Activated naive CD8-positive, alpha-beta T cell treated with anti-CD3 and anti-CD28 coated beads, Interleukin-2, amount 50 U/mL, for 16 hours (primary cell): ENCODE measurements at places on chromosomes 3 and 15.

DNA sequence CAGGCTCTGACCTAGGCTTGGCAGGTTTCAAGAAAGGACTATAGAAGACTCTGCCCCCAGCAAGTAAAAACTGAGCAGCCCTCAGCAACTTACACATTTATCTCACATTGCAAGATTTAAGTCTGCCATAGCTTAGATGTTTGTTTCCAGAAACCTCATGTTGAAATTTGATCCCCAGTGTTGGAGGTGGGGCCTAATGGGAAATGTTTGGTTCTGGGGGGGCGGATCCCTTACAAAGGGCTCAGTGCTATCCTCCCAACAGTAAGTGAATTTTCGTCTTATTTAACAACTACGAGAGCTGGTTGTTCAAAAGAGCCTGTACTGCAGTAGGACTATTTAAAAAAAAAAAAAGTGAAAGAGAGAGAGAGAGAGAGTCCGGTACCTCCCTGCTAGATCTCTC, 125.2 kb upstream of the PROK2 start:
- DNase-seq, result no peak

DNA sequence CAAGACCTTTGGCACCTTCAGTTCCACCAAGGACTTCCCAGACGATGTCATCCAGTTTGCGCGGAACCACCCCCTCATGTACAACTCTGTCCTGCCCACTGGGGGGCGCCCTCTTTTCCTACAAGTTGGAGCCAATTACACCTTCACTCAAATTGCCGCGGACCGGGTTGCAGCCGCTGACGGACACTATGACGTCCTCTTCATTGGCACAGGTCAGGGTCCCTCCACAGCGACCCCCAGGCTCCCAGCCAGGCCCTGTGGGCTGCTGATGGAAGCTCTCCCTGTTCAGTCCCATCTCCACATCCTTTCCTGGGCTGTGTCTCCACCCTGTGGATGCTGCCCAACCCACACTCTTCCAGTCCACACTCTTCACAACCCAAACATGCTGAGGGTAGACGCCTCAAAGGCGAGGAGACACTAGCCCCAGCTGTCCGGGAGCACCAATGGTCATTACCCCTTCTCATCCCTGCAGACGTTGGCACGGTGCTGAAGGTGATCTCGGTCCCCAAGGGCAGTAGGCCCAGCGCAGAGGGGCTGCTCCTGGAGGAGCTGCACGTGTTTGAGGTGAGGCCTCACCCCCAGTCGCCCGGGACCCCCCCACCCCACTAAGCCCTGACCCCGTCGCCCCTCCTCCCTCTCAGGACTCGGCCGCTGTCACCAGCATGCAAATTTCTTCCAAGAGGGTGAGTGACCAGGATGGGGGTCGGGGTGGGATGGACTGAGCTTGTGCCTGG, 4.3 kb upstream of the LSMEM2 start:
- DNase-seq, result peak; percentile 53

GRCh38 chr3:106577241-106577640, 708.4 kb upstream of the CBLB start:
- DNase-seq, result no peak

DNA sequence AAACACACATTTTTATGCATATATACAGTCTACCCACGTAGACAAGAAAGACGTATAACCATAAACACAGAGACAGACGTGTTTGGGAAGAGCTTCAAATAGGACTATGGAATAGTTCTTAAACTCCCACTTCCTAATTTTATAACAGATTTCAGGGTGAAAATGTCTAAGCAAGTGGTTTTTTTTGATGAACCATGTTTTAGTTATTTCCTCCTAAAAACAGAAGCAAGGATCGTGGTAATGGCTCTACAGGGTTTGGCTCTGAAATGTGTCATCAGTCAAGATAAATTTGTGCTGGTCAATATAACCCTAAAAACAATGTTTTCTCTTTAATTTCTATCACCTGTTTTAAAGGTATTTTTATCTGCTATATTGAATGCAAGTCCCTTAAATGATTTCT, 58.2 kb downstream of the FMN1 start:
- DNase-seq, result no peak

DNA sequence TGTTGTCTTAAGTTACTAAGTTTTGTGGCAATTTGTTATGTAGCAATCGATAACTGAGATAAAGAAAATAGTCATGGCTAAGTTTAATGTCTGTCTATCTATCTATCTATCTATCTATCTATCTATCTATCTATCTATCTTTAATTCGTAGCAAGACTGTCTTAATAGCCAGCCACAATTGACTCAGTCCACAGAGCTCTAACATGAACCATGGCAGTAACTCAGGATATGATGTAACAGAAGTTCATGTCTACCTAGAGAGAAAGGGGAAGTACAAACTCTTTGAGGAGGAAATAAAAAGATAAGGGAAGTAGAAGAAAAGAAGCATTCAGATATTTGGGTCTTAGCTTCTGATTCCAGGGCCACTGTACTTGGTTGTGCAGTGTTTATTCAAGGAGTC, 61.5 kb upstream of the FNDC3B start:
- DNase-seq, result no peak

DNA sequence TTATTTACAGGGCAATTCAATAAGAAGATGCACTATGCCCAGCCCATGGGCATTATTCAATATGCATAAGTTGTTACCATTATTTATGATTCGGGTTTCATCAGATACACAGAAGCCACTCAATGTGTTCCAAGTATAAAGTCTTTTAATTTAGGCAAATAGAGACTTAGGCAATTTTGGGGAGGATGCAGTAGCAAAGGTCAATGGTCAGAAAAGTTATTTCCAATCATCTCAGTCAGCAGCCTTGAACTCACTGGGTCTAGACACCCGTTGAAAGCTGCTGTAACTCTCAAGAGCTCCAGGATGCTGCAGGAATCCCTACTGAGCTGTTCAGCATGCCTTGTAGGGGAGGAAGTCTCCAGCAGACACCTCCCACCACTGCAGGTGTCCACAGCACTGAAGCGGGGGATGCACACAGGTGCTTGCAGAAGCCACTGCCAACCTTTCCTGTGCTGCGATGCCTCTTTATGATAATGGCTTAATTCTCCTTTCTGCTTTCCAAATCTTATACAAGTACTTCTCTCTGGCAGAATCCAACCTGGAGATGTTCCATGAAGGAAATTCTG, 155.0 kb upstream of the SUCLG2 start:
- DNase-seq, result no peak

- no peak for DNase-seq
Observed at GRCh38 chr3:67018789-67019526, 20.9 kb downstream of the KBTBD8 start.

DNA sequence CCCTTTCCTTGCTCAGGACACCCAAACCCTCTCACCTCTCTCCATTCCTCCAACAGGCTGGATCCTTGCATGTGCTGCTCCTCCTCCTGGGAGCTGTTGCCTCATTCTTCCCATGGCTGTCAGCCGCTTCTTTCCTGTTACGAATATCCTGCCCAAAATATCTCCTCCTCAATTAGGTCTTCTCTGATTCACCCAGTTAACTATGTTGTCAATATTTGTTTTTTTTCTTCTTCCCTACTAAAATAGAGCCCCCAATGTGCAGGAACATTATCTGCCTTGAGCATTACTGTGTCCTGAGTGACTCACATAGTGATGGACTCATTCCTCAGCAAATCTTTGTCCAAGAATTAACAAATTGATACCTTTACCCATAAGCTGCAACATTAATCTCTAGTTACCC, 357.2 kb downstream of the CLSTN2 start:
- DNase-seq, result no peak

- no peak for DNase-seq
Observed at GRCh38 chr3:108297647-108298046, 1.3 kb downstream of the HHLA2 start.

DNA sequence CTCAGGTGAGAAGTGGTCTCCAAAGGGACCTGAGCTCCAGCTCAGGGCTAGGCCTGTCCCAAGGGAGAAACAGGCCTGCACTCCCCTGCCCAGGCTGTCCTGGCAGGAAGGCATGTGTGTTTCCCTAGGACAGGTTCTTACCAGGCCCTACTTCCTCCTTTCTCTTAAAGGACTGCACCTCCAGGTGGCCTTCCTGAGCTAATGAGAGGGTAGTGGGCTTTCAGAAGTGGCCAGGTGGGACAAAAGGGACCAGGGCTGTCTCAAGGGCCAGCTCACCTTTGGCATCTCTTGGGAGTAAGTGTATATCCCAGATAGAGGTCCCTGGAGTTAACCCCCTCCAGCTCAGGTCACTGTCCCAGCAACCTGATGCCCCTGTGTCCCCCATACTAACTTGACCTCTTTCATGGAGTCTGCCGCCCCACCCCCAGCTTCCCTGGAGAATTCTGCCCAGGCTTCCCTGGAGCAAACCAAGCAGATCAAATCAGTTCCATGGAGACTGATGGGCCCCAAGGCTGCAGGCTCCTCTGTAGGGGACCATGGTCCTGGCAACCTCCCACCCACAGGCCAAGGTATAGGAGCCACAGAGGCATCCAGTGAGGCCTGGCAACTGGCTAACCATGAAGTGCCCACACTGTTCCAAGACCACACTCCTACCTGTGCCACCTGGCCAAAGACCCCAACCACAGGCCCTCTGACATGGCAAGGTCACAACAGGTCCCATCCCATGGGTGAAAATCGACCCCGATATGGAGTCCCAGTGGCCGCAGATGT, 67.6 kb downstream of the ZNF445 start:
- DNase-seq, result no peak

DNA sequence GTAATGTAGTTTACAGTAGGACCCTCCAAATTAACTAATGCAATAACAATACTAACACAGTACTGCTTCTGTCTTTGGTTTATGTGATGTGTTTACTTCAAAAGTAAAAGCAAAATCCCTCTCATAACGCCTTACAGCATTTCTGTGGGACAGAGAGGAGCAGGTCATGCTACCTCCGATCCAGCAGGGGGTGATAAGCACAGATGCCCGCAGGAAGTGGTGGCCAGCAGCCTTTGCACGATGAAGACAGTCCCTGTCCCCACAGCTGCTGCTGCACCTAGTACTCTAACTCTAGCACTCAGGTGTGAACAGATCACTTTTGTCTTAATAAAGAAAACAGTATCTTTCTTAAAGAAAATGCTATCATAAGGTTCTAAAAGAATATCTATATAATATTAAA, 38.3 kb downstream of the ANO10 start:
- DNase-seq, result no peak

GRCh38 chr3:118889691-118890090, 145.0 kb downstream of the IGSF11 start:
- DNase-seq, result no peak

DNA sequence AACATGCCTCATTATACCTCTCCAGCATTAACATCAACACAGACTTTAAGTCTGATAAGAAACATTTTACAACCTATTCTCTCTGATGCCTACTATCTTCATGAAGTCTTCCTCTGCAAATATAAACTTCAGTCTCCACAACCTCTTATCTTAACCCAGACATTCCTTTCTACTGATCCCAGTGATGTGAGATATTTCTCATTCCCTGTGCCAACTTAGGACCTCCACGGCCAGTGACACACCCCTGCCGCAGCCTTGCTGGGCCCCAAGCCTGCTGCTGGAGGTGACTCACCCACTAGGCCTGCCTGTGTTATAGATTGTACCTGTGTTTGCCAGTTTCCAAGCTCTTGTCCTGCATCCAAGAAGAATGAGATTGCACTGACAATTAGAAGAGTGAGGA, 734.5 kb upstream of the CADM2 start:
- no peak for DNase-seq

DNA sequence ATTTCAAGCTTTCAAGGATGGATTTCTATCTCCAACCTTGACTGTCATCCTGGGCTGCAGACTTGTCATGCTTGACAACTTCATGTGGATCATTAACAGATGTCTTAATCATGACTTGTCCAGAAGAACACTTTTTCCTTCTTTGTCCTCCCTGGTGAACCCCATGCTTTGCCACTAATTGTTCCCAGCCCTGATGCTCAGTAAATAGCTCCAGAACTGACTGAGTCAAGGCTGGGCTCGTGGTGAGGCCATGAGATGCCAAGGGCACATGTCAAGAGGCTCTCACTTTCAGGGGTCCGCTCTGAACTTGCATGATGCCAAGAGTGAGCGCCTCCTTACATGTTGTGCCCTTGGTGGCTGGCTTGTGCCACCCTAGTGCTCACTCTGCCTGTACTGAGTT, 48.9 kb upstream of the KY start:
- no peak for DNase-seq

DNA sequence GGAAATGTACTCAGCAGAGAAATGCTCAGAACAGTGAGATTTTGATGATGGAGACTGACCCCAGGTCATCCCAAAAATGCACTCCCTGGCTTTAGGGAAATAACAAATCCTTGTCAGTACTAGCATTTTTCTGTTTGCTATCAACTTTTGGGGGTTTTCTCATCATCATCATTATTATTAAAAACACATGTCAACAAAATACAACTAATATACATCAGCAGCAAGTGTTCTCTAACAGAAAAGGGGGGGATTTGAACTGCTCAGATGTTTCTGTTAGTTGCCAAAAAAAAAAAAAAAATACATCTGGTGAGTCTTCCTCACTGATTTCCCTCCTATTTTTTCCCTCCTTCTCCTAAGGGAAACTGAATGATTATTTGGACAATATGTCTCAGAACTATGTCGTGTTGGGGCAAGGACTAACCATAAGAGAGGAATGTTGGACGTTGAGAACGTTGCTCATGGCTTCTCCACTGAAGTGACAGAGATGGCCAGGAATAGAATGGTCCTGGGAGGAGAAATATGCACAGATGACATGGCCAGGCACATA, 230.0 kb upstream of the MCTP2 start:
- DNase-seq, result no peak

DNA sequence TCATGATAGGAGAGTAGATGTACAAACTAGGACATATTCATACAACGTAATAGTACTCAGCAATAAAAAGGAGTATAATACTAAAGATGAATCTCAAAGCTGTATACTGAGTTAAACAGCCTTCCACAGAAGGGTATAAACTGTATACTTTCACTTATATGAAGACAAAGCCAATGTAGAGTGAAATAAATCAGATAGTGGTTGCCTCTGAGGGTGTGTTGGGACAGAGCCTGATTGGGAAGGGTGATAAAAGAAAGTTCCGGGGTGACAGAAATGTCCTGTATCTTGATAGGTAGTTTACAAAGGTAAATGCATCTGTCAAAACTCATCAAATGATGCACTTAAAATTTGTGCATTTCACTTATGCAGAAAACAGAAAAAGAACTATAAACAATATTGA, 122.5 kb downstream of the ADAM10 start:
- no peak for DNase-seq

DNA sequence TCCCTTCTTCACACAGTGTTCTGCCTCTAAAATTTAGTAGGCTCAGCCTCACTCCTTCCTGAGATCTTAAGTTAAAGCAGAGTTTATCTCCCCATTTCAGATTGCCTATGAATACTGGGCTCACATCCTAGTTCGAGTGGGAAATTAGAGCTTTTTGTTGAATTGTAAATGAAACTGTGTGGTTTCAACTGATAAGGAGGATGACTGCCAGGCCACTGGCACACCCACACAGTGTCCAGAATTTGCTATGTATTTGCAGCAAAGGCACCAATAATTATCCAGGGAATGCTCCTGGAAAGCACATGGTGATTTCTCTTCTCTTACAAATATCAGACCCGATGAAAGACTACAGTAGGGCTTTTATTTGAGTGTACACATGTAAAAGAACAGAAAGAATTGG, 308.1 kb upstream of the COL8A1 start:
- DNase-seq, result no peak

GRCh38 chr3:186810336-186810996, 4.2 kb upstream of the RFC4 start:
- no peak for DNase-seq

- peak; percentile 17 for DNase-seq
Observed at GRCh38 chr3:50503504-50504342, at the start of gene CACNA2D2. CACNA2D2 (minus strand) TSS chr3:50503634; CDS start chr3:50503423, 211 bp downstream.

- no peak for DNase-seq
Observed at GRCh38 chr15:57951328-57951932, 114.1 kb downstream of the ALDH1A2 start.

- DNase-seq, result no peak
Observed at GRCh38 chr3:170419557-170420087, 954 bp downstream of the CLDN11 start.

GRCh38 chr15:58704155-58704865, 45.2 kb downstream of the ADAM10 start:
- no peak for DNase-seq
